ENCODE measurements at places on chromosomes 16 and 17.

GRCh38 chr17:540631-541030 lies 174.0 kb downstream of the VPS53 start:
- DNase-seq = peak; percentile 23

DNA sequence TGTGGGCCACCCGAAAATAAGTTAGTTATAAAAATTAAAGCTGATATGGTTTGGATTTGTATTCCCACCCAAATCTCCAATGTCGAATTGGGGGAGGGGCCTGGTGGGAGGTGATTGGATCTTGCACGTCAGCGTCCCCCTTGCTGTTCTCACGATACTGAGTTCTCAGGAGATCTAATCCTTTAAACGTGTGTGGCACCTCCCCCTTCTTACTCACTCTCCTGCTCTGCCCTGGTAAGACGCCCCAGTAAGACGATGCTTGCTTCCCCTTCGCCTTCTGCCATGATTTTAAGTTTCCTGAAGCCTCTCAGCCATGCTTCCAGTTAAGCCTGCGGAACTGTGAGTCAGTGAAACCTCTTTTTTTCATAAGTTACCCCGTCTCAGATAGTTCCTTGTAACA lies 35.4 kb downstream of the SYCE1L start:
- DNase-seq = peak; percentile 59

DNA sequence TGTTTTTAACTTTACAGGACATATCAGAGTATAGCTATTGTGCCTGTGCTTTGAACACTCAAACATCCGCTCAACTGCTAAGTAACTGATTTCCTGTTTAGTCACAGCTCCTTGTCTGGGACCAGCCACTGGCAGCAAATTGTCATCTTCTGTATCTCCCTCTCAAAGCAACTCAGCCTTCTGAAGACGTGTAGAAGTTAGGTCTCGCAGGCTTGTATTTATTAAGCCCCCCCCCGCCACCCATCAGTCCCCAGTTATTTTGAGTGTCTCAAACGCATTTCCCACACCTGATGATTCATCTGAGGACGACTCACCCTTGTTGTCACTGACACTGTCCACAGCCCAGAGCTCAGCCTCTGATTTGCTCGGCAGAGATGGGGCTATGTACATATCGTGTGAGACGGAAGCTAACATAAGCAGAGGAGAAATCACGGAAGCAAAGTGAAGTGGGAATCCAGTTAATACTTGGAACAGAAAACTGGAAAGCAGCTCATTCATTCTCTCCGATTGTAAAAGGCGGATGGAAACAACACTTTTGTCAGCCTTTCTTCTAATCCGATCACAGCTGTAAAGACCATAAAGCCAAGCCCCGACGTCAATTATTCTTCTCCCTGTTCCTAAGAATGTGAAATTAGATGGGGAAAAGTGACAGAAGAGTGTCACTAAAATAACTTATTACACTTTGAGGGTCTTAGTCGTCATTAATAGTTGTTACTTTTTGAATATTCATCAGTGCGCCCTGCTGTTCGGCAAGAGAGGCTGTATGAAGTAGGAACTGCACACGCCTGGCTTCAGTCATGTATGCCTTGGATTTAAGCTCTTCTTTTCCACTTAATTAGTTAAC lies 64.2 kb downstream of the PITPNC1 start:
- peak; percentile 64 for DNase-seq

GRCh38 chr16:54142787-54143186 lies 143.8 kb downstream of the IRX3 start:
- DNase-seq = no peak

- no peak for DNase-seq
Measured at GRCh38 chr17:3989041-3989886, 25.0 kb upstream of the ATP2A3 start.

- no peak for DNase-seq
Measured at GRCh38 chr16:78405833-78406232, 306.4 kb downstream of the WWOX start.

DNA sequence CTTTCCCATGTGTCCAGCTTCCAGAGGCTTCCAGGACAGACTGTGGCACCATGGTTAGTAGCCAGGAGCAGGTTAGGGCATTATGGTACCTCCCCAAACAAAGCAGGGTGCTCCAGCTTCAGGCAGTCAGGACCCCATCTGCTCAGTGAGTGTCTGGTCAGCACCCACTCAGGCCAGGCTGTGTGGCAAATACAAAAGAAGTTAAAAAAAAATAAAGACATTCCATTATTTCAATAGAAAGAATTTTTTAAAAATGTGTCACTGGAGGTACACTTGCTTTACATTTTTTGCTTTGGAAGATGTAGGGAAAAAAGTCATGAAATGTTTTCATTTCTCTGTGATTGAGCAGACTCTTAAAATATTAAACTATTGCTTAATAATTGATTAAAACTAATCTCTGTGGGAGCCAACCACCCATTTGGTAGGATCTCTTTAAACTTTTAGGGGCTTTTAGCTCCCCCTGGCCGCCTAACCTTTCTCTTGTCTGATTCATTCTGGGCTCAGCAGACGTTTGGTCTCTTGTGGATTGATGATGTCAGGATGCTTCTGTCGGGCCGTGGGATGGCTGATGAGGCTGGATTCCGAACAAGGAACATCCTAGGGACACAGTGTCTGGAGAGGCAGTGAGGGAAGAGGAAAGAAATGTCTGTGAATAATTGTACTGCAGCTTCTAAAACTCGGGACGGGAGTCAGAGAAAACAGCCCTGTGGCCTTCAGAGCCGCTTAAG lies 28.4 kb upstream of the NPTX1 start:
- no peak for DNase-seq

- no peak for DNase-seq
Measured at GRCh38 chr17:82933911-82934310, 94.1 kb upstream of the ZNF750 start.

DNA sequence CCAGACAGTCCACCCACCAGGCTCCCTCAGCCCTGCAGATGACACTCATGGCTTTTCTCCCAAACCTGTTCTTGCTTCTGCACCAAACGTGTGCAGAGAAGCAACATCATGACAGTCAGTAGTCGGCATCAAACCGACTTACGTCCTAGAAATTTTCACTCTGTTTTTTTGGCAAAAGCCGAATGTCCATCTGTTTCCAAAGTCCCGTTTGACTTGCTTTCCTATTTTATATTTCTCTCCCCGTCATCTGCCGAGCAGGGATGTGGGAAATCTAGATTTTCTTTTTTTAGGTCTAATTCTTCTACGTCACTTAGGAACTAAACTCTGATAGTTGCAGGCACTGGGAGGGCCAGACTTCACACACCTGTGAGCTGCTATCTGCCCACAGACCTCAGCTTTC lies 104.9 kb downstream of the RMI2 start:
- DNase-seq = no peak

DNA sequence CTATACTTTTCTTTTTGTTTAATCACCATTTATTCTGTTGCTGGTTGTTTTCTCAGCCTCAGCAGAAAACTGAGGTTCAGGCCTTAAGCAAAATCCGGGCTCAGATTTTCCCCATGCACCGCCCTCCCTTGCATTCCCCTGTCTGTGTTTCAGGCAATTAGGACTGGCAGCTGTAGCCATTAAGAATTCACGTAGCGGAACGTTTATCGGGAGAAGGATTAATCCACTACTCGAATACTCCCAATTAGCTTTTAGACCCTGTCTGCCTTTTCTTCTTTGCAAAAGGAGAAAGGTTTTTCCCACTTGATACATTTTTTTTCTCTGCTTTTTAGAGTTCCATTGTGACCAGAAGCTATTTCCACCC lies 173.1 kb downstream of the RPTOR start:
- no peak for DNase-seq

DNA sequence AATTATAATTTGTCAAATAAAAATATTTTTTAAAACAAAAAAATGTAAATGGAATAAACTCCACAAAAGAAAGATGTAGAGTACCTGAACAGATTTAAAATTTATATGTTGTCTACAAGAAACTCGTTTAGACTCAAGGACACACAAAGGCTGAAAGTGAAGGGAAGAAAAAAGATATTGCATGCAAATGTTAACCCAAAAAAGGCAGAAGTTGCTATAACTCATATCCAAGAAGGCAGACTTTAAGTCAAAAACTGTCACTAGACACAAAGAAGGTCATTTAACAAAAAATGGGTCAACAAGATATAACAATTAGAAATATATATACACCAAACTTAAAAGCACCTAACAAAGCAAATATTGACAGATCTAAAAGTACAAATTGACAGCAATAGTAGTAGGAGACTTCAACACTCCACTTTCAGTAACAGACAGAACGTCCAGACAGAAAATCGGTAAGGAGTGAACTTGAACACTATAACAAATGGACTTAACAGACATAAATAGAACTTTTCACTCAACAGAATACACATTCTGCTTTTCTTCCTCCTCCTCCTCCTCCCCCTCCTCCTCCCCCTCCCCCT lies 40.8 kb upstream of the MYLK3 start:
- DNase-seq = peak; percentile 37

DNA sequence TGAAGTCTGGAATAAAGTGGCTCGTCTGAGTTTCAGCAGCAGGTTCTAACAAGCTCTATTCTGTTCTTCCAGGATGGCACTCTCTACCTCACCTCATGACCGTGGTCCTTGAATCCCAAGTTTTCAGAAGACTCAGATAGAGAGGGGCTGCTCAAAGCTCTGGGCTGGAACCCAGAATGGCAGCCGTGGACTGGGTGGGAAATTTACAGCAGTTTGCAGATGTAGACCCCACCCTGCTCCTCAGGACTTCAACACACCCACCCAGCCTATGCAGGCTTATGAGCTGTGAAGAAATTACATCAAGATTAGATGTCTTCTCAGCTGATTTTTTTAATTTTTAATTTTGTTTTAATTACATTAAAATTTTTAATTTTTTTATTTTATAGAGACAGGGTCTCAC lies 59.4 kb downstream of the METRNL start:
- DNase-seq = no peak

DNA sequence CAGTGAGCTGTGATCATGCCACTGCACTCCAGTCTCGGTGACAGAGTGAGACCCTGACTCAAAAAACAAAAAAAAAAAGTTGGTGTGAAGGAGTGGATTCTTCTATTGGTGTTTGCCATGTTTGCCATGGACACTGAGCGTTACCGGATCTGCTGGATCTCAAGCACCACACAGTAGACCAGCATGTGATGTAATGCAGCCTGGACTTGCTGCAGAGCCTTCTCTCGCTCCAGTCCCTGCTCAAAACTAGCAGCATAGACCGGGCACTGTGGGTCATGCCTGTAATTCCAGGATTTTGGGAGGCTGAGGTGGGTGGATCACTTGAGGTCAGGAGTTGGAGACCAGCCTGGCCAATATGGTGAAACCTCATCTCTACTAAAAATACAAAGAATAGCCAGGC lies 50.4 kb downstream of the BCL7C start:
- no peak for DNase-seq
